ENCODE measurements at places on chromosomes 3 and 15.
A peak's percentile ranks its signal among the peaks of the same experiment; 100 is the strongest.

DNA sequence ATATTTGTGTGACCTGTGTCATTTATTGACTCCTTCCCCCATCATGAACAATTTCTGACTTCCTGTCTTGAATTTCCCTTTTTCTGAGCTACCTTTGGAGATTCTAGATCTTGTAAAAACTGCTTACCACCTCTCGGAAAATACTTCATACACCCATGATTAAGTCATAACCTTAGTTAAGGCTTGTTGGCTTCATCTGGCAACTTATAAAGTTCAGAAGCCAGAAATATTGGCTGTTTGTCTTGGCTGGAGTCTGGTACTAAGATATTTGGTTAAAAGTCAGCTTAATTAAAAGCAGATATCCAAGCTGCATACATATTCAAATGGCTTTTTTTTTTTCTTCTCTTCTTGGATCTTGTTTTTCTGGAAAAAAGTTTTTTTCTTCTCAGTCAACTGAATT lies 37.3 kb upstream of the B3GALNT1 start:
- DNase-seq = peak; percentile 10

DNA sequence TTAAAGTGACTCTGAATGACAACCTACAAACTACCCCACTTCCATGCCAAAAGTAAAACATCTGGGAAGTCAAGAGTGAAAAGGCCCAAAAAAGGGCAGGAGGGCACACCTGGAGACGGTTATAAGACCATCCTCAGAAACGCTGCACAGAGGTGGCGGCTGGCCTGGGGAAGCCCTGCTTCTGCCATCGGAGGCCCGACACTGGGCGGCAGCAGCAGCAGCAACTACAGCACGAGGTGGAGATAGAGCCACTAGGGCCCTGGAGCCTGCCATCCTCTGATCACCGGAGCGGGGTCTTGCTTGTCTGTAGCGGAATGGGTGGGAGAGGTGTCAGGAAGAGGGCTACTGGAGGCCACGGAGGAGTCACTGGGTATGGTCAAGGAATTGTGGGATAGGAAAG lies 283.3 kb downstream of the ADAMTS17 start:
- DNase-seq = no peak

DNA sequence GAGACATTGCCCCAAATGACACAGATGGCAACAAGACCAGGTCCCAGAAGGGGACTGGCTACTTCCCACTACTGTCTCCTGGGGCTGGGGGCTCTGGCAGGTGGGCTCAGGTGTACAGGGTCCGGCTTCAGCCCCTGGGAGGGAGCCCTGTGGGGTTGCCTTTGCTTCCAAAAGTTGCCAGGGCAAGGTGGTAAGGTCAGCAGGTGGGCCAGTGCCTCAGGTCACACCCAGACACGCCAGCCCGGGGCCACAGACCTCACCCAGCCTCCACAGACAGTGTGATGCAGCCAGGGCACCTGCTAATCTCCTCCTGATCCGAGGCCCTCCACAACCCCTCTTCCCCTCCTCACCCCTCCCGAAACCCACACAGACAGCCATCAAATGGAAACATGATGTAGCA lies 7.5 kb downstream of the OXTR start:
- DNase-seq = no peak

GRCh38 chr3:123342631-123343080 lies 106.2 kb downstream of the ADCY5 start:
- no peak for DNase-seq

DNA sequence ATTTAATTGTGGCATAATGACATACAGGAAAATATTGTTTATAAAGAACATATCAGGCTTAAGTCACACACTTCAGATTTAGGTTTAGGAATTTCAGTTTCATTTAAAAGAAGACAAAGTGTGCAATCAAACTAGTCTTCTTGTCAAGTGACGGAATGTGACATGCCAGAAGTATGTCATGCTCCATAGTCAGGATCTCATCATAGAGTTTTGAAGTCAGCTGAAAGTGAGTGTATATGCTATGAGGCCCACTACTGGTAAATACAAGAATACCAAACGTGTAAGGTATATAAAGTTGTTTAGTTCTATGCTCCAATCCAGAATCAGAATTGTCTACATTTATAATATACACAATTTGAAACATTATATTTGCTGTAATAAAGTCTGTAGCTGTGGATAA lies 988.4 kb downstream of the TBL1XR1 start:
- no peak for DNase-seq

DNA sequence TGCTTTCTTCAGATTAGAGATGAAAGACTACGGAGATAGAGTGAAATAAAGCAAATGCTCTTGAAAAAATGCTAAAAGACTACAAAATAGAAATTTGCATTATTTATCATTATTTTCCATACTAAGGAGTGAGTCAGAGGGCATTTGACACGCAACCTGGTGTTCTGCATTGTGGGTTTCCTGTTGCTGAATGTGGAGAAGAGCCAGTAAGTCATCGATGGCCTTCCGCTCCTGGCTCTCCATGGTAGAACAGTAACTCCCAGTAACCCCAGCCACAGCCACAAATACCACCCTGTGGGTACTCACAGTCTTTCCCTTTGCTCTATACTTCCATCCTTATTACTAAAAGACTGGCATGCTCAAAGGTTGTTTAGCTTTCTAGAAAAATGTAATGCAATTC lies 61.5 kb downstream of the CGGBP1 start:
- DNase-seq = no peak
